ENCODE measurements at places on chromosomes 4 and X.

- no peak for DNase-seq
These were observed 17.6 kb downstream of the GRIA3 start for GRCh38 chrX:123201720-123202119.

DNA sequence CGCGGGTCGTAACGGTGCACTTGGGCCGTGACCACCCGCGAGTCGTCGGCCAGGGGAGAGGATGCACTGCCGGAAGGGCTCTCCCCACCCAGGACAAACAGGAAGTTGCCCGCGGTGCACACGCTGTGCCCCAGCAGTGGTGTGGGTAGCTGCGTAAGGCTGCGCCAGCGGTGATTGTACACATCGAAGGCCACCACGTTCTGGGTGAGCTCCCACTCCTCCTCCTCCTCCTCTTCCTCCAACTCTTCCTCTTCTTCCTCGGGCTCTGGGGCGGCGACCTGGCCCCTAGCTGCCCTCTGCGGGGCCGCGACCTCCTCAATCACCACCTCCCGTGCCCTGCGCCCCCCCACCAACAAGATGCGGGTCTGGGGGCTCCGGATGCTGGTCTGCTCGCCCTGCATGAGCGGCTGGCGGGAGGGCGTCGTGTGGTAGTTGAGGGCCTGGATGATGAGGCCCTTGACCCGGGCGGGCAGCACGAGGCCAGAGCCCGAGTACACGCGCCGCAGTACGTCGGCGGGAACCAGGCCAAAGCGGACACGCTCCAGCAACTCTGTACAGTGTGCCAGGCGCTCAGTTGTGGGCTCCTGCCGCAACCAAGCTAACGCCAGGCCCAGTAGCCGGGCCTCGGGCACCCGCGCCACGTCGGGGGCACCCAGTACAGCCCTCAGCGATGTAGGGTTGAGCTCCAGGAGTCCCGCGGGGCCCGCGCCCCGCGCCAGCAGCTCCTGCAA lies 1.4 kb downstream of the KLHL34 start:
- DNase-seq, result no peak

GRCh38 chrX:69603566-69604194 lies 12.2 kb upstream of the EDA start:
- DNase-seq, result no peak

GRCh38 chr4:13782231-13782630 lies 154.7 kb upstream of the BOD1L1 start:
- DNase-seq, result no peak

DNA sequence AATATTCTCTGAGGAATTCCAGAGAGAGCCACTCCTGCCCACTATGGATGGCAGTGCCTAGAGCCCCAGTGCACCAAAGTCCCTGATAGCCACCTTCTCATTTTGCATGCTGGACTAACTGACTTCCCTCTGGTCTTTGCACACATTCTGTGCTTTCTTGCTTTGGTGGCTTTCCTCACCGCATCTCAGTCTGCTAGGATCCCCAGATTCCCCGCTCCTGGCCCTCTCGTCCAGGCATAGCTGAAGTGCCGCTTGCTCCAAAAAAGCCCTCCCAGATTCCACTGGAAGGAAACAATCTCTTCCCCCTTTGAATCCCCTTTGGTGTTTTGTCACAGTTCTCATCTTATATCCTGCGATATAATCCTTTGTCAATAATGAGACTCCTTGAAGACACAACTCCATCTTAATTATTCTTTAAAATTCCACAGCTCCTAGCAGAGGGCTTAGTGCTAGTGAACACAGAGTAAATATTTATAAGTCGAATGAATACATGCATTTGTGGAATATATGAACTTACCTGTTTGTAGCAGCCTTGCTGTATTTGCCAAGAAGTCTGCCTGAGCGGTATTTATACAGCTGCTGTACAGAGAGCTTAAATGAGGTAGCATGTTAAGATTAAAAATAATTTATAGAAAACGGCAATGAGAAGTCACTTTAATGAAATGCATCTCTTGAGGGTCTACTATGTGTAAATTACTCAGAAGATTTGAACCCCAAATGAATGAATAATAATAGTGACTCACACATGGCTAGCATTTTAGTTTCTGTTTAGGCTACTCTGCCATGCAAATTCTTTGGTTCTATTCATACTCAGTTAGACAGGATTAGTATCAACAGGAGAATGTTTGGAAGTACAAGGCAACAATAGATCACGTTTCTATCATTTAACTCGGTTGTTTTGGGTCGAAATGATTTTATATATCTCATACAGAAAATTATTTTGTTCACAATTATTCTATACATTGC lies 421.9 kb upstream of the TENM3 start:
- DNase-seq, result no peak

Measured in stimulated activated CD4-positive, alpha-beta T cell treated with anti-CD3 and anti-CD28 coated beads, TNF-alpha, amount 100 ng/mL, for 48 hours (primary cell).